ENCODE measurements at places on chromosomes 13 and 19.

DNA sequence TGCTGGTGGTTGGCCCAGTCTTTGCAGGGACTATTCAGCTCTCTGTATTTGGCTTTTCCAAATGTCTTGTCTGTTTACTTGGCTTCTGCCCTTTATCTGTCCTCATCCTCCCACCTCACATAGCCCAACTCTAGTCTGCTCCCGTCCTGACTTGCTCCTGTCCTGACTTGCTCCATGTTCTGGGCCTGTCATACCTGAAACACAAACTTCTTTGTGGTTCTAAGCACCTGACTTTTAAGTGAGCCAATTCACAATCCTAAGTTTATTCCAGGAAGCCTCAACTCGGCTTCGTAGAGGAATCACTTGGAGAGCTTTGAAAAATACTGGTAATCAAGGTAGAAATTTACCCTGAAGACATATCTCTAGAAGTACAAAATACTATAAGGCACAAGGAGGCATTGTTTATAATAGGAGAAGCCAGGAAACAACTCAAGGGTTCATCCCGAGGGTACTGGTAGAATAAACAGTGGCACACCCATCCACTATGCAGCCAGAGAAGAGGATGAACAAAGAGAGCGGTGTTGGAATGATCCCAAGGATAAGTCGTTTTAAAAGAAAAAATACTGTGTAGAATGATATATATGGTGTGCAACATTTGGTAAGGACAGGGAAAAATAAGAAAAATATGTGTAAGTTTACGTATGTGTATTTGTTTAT, 284.5 kb downstream of the FGF14 start:
- DNase-seq = no peak

GRCh38 chr13:32429433-32429909, 1.5 kb upstream of the N4BP2L1 start:
- DNase-seq = no peak

DNA sequence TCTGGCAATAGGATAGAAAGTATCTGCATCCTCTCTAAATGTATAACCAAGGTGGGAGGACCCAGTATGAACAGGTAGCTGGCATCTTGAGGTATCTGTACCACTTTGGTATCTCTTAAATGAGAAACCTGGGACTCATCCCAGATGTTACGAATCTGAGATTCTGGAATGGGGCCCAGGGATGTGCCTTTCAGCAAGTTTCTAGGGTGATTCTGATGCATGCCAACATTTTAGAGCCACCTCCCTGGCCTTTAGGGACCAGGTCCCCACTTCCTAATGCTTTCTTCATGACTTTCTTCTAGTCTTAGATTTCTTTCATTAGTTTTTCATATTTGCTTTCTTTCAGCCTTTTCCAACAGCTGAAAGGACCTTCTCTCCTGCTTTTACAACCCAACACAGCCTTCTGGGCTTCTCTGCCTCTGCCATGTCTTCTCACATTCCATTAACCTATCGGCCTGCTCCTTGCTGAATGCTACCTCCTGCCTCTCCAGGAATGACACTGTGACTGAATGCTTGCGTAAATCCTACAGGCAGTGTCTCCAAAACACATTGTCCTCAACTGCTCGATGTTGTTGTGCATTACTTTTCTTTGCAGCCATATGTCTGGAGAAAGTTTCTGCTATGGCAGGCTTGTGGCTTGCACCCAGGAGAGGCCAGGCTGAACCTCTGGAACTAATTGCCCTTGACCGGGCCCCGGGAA, 284.0 kb downstream of the DNAJC15 start:
- no peak for DNase-seq

- DNase-seq = no peak
These were observed 5.4 kb upstream of the GAS6 start for GRCh38 chr13:113869263-113869662.

DNA sequence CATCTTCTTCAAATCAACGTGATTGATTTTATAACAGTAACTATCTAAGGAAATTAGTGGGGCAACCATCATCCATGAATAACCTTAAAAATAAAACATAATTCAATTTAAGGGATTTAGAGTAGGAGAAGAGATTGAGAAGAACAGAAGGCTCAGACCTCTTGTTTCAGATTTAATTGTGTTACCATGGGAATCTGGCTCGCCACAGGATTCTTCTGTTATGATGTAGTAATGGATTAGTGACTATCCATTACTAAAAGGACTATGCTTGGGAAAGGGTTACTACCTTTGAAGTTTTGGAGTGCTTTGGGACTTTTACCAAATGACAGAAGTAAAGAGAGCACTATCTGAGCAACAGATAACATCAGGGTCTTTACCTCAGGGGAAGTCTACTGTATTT, 13.2 kb downstream of the FREM2 start:
- no peak for DNase-seq
